ENCODE measurements at places on chromosomes 12 and 14.

DNA sequence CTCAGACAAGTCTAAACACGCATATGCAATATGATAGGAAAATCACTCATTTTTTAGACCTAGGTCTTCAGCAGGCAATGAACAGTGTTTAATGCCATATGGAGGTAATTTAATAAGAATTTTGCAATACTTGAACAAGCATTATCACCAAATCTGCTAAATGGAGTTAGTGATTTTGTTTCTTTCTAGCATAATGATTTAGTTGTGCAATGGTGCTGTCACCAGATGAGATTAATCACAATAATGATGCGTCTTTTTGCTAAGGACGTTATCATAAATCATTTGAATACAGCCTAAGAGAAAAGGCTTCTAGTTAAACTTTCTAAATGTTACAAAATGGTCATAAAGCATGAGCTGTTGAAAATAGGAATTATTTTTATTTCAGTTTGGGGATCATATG is 170.0 kb upstream of the SLC16A7 start:
- no peak for DNase-seq

DNA sequence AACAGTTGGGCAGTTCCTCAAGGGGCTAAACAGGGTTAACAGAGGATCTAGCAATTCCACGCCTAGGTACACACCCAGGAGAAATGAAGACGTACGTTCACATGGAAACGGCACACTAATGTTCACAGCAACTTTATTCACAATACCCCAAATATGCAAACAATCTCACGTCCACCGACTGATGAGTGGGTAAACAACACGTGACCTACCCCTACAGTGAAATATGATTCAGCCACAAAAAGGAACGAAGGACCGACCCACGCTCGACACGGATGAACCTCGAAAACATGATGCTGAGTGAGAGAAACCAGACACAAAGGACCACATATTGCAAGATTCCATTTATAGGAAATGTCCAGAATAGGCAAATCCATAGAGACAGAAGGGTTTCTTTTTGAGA is 112.7 kb downstream of the NCOR2 start:
- peak; percentile 86 for DNase-seq

DNA sequence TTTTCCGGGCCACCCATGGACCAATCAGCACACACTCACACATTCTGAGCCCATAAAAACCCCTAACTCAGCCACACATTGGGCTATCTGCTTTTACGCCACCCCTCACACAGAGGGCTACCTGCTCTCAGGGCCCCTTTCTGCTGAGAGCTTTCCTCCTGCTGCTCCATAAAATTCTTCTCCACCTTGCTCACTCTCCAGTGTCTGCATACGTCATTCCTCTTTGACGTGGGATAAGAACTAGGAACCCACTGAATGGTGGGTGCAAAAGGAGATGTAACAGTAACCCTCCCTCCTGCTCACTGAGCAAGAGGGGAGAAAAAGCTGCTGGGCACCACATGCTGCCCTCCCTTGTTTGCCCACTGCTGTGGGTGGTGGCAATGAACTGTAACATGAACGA is 596.7 kb upstream of the TMEM132C start:
- DNase-seq: no peak

DNA sequence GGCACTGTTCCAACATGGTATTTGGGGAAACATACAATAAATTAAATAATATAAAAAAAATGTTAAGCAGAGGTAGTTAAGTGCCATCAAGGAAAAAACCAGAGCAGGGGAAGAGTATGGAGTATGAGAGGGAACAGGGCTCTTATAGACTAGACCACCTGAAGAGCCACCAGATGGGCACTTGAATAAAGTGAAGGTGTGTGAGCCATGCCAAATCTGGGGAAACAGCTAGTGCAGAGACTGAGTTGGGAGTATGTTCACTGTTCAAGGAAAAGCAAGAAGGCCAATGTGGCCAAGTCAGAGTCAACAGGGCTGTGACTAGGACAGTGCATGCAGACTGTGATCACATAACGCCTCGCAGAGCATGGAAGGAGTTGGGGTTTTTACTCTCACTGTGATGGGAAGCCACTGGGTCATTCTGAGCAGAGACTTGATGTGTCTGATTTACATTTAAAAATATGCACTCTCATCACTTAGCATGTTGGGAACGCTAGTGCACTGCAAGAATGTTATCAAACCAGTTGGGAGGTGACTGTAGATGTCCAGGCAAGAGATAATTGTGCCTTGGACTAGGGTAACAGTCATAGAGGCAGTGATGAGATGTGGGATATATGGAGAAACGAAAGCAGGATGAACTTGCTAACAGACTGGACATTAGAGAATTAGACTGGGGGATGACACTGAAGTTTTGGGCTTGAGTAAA is 25.6 kb downstream of the NDUFA12 start:
- no peak for DNase-seq

DNA sequence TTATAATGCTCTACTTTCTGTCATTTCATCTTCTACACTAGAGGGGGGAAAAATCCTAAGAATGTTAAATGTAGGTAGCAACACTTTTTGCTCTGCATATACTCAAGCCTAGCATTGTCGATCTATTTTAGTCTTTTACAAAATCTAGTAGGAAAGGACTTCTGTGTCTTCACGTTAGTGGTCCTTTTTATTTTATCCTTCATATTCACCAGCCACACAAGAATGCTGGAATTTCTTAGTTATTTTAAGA is 253.0 kb upstream of the FLRT2 start:
- no peak for DNase-seq

DNA sequence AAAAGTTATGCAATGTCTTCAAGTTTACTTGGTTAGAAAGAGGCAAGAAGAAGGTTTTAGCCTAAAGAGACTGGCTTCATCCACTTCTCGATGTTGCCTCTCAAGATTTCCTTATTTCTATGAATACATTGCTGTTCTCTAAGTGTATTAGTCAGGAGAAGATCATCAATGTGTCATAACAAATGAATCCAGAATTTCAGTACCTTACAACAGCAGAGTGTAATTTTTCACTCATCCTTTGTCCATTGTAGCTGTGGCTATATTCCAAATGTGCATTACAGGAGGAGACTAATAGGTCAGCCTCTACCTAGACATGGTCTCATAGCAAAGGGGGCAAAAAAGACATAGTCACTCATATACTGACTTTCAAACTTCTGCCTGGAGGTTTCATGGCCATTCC is 579.1 kb downstream of the PRKD1 start:
- no peak for DNase-seq

- DNase-seq: peak; percentile 79
These were observed 87.2 kb upstream of the FGD4 start for GRCh38 chr12:32312049-32312670.

- DNase-seq: peak; percentile 58
These were observed 280.6 kb downstream of the NRXN3 start for GRCh38 chr14:78450669-78451318.

- no peak for DNase-seq
These were observed 326.8 kb downstream of the SYT1 start for GRCh38 chr12:79191391-79191790.

GRCh38 chr14:101518611-101519473 is 42.5 kb upstream of the DIO3 start:
- DNase-seq: no peak

DNA sequence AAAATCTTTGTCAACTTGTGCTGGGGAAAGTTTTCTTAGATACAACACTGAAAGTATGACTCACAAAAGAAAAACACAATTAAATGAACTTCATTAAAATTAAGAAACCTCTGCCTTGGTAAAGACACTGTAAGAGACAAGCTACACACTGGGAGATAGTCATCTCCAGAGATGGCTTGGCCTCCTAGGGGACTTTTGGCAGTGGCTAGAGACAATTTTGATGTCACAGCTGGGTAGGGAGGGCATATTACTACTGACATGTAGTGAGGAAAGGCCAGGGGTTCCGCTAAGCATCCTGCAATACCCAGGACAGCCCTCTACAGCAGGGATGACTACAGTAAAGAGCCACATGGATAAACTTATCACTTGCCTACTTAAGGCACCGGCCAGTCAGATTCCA is 8.7 kb upstream of the RNASE4 start:
- no peak for DNase-seq

DNA sequence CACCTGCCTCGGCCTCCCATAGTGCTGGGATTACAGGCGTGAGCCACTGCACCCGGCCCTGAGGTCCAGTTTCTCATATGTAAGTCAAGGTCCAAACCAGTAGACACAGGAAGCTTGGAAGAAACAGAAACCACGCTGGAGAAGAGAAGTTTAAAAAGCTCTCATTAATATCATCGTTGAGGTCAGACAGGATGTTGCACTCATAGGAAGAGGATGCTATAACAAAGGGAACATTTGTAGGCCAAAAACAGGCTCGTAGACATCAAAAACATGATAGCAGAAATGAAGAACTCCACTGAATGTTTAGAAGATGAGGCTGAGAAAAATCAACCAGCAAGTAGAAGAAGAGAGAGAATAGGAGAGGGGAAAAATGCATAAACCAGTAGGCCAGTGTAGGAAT is 46.8 kb downstream of the ACACB start:
- DNase-seq: no peak

GRCh38 chr12:4943067-4943937 is 33.6 kb downstream of the KCNA1 start:
- DNase-seq: peak; percentile 9

DNA sequence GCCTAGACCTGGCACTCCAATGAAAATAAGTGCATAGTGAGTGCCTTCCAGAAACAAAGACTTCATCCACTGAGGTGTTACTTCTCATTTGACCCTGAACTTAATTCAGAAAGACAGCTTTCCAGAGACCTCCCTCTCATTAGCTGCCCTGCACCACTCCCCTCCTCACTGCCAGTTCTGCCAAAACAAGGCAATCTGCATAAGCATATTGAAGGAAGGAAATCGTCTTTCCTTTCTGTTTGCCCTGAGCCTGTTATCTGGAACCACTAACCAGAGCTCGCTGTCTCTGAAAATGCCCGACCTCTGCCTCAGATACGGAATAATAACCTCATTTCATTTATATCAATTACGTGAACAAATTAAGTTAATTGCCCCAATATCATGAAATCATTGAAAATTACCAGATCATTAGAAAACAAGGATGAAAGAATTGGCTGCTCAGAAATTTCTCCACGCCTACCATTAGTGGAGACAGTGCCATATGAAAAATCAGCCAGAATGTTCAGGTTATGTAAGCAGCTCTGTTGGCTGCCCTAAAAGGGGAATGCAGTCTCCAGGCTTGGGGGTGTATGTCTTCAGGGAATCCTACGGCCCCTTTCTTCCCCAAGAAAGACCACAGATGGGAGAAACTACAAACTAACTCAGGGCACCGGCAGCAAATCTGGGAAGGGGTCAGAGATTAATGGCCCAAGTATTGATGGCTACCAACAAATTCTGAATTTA is 149.9 kb upstream of the FKBP4 start:
- DNase-seq: no peak

DNA sequence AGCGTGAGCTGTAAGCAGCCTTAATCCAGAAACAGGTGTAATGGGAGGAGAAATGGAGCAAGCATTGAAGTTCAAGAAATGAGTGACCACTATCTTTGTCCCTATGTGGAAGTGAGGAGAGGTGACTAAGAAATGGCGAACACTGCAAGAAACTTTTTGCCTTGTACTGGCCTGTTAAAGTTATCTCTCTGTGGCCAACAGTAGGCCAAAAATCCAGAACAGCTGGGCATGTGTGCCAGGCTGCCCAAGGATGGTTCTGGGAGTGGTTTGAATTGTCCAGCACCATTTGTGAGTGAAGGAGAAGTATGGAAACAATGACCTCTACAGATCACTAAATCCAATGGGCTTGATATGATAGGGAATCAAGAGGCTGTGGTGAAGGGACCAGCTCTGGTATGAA is 83.3 kb upstream of the FRMD6 start:
- DNase-seq: no peak

GRCh38 chr14:30655124-30655523 is 33.0 kb downstream of the SCFD1 start:
- no peak for DNase-seq

DNA sequence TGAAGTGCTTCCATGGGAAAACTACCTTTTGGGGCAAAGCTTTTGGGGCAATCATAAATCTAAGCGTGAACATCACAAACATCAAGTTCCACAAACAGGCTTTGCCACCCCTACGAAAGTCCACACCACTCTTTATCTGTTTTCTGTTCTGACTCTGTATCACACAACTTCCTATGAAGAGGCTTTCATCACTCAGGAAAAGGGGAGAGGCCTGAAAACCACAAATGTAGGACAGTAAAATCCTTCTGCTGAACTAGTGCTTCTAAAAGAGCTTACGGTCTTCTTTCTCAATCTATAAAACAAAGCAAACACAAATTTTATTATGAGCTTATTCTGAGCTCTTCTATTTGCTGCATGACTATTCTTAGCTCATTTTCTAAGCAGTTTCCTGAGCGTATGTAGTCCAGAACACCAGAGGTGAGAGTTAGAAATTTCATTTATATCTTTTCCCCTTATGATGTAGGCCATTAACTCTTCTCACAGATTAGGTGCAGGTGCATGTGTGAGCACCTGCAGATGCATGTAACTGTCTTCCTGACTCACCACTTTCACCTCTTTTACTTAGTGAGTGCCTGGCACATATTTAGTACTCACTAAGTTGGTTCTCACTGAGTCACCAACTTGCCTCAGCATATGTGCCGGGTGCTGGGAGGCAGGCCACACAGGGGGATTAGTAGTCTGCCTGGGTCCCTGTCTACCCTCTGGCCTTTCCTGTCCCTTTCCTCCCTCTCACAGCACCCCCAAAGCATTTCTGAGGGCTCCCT is 32.9 kb upstream of the SYCP3 start:
- DNase-seq: peak; percentile 57

- DNase-seq: peak; percentile 86
These were observed 185.6 kb upstream of the ARID2 start for GRCh38 chr12:45543887-45544286.

DNA sequence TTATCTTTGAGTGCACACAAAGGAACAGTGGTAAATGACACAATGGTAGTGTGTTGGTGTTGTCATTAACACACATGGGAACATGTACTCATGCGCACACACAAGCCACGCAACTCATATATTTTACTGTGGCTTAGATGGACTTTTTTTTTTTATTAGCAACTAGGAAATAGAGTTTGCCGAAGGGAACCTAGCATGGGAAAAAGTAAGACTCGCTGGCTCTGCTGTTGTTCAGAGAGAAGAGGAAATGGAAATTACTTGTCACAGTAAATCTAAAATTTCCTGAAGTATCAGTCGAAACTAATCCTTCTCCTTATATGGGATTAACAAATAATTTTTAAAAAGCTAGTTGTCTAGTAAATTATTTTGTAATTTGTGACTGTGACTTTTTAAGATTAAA is 33.7 kb upstream of the IL22 start:
- DNase-seq: peak; percentile 11

Data from suppressor macrophage (primary cell).